GM23248 (cell line): ENCODE measurements at places on chromosomes 6 and 20. TPM values are rescaled to one million over a fixed set of nuclear protein-coding genes. Genes with fewer than 3 reads are reported as not detected.
A peak's percentile ranks its signal among the peaks of the same experiment; 100 is the strongest.

The VIP gene
- total RNA-seq = 0.32 TPM in 1 of 2 replicates, not detected in the other

The GABRR1 gene
- total RNA-seq = not detected in 2 replicates

The FBXO5 gene
- total RNA-seq = 8.5 and 11.2 TPM in 2 replicates

The KIAA1755 gene
- 2.8 and 5.1 TPM in 2 replicates for total RNA-seq

DNA sequence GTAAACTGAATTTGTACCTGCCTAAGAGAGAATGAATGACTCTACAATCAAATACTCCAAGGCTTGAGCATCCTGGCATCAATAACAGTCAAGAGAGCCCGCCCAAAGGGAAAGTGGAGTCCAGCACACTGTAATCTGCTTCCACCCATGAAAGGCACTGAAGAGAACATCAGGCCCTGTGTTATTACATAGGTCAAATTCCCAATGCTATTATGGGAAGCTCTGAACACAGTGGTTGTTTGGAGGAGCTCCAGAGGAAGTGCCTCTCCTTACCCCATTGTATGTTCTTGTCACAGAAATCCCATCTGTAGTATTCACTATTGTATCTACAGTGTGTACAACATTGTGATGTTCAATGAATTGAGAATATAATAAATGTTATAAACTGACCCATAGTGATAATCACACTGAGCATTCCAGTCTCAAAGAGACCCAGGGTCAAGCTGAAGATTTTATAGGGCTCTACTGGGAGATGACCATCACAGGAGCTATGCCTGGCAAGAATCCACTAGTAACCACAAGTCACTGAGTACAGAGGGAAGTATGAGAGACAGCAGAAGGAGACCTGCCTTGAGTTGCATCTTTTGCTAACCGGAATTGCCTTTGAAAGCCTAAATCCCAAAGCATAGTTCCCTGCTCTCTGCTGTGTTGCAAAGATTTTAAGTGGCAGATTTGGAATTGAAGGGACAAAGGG lies 446.7 kb downstream of the GJA1 start:
- H3K27me3 ChIP-seq = no peaks in the 10 kb centered on the region
- H3K36me3 ChIP-seq = no peaks in the 10 kb centered on the region
- H3K4me1 ChIP-seq = peaks cover 85% of the 10 kb centered on the region
- DNase-seq = peak; percentile 91
- peak overlapping the region; percentile 63 for H3K27ac ChIP-seq
- no peak overlapping the region for H3K4me3 ChIP-seq

- no peak for DNase-seq
- H3K36me3 ChIP-seq = no peaks in the 10 kb centered on the region
- peaks cover 18% of the 10 kb centered on the region for H3K4me1 ChIP-seq
- H3K4me3 ChIP-seq = no peak overlapping the region
- H3K27me3 ChIP-seq = peaks cover 8% of the 10 kb centered on the region; the same call in 1 of the 2 replicates
Measured at GRCh38 chr6:16204653-16205376, 33.6 kb upstream of the GMPR start.

DNA sequence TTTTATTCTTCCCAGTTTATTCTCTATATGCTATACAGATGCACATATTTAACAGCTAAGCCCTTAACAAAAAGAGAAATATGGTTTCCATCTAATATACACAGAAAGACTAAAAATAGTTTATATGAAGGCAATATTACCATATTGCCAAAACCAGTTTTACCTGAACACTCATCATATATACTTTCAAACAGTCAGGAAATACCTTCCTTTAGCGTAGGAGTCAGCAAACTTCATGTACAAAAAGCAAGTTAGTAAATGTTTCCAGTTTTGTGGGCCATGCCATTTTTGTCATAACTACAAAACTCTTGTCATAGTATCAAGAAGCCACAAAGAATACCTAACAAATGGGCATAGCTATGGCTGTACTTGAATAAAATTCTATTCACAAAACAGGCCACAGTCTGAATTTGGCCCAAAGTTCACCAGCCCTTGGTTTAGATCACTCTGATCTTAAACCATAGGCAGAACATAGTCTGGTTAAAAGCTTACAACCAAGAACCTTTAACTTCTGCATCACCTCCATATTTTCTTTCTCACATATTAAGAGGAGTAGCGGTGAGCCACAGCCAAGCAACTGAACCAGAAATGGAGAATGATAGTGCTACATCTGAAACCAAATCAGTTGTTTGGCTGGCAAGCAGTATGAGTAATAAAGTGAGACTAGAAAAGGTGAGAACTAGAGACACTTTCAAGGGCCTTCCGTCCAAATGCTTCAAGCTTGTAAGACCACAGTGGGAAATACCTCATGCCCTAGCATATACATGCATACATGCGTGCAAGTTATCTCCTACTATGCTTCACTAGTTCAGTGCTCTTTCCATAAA lies 116.6 kb downstream of the PTPRK start:
- DNase-seq = no peak
- no peak overlapping the region for H3K27ac ChIP-seq
- H3K4me1 ChIP-seq = no peaks in the 10 kb centered on the region
- H3K4me3 ChIP-seq = no peak overlapping the region

DNA sequence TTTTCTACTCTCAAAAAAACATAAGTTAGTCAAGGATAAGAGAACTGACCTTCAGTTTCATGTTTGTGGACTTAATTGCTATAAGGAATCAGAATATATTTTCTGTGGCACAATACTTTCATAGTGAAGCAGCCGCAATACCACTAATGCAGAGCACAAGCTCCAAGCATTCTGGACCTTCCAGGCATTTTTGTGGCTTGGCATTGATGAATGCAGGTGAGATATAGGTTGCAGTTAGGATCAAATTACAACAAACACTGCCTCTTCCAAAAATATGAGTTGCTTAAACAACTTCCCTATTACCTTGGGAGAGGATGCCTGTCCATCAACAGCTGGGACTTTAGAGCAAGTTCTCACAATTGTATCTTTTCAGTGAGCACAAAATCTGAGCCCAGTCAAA lies 162.8 kb upstream of the RSPO3 start:
- H3K4me1 ChIP-seq = no peaks in the 10 kb centered on the region
- H3K27ac ChIP-seq = no peak overlapping the region
- H3K36me3 ChIP-seq = no peaks in the 10 kb centered on the region
- no peak overlapping the region for H3K4me3 ChIP-seq

The MCHR2 gene
- total RNA-seq = not detected in 2 replicates

The DEFB132 gene
- not detected in 2 replicates for total RNA-seq

- H3K27ac ChIP-seq = no peak overlapping the region
- no peaks in the 10 kb centered on the region for H3K27me3 ChIP-seq
- no peaks in the 10 kb centered on the region for H3K36me3 ChIP-seq
- H3K4me1 ChIP-seq = no peaks in the 10 kb centered on the region
- no peak for DNase-seq
Measured at GRCh38 chr6:139613496-139613895, 239.0 kb upstream of the CITED2 start.

GRCh38 chr20:59560588-59561227 lies 43.6 kb upstream of the PHACTR3 start:
- no peak overlapping the region for H3K4me3 ChIP-seq
- peak; percentile 67 for DNase-seq
- no peak overlapping the region for H3K27ac ChIP-seq
- H3K36me3 ChIP-seq = no peaks in the 10 kb centered on the region

DNA sequence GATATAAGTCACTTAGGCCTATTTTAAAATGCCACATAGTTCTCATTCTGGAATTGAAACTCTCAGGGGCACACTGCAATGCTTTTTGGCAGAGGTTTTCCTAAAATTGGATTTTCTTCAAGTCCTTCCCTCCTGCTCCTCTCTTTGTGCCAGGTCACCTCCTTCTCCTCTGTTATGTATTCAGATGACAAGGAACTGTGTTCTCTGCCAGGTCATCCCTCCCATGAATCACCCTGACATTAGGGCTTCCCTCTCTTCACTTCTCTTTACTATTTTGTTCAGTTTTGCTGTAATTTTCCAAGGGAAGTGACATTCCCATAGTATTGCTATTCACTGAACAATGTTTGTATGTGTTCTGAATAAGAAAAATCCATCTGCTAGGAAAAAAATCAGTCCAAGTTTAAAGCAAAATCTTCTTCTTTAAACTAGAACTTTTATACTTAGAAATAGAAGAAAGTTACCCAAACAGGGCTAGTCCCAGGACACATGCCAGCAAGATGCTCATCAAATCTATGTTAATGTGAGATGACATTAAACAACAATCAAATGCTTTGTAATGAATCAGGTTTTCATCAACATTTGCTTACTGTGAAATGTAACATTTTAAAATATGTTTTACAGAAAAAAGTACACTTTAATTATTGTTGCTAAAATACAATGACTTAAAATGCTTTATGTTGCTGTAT lies 461.1 kb downstream of the MMUT start:
- no peak overlapping the region for H3K27ac ChIP-seq
- H3K4me3 ChIP-seq = no peak overlapping the region
- H3K4me1 ChIP-seq = no peaks in the 10 kb centered on the region

The LPA gene
- not detected in 2 replicates for total RNA-seq

DNA sequence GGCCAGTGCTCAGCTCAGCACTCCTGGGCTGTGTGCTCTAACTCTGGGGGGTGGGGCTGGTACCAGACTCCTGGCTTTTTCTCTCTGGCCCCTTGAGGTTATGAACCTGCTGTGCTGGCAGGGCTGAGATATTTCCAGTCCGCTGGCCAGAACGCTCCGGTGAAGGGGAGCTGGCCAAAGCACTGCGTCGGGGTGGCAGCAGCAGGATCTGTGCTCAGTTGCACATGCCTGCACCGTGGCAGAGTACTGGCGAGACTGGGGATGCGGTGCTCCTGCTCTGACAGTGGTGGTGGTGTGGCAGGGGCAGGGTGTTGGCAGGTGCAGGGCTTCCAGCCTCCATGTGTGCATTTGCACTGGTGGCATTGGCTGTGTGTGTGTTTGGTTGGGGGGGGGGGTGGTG lies 374.4 kb downstream of the PHF3 start:
- no peak overlapping the region for H3K27ac ChIP-seq
- no peak overlapping the region for H3K4me3 ChIP-seq
- H3K4me1 ChIP-seq = no peaks in the 10 kb centered on the region
- 0 out of 2 replicates have a peak, but pooled peaks cover 4% of the 10 kb centered on the region for H3K27me3 ChIP-seq
- no peaks in the 10 kb centered on the region for H3K36me3 ChIP-seq
- DNase-seq = no peak

DNA sequence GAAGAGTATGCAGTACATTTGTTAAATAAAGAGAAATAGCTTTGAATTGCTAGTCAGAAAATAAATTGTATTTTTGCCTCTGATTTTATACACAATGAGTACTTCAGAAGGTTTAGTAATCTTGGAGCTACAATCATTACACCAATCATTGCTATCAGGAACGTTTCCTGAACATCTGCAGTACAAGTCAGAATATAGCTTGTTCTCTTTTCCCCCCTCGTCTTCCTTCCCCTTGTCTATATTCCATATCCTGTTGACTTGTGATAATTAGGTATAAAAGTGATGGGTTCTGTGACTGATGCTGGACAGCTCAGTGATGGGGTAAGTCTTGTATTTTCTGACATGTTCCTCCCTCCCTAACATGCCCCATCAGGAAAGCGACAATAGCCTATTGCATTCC lies 94.0 kb downstream of the AHI1 start:
- no peak overlapping the region for H3K4me3 ChIP-seq
- no peak overlapping the region for H3K27ac ChIP-seq
- peaks cover 24% of the 10 kb centered on the region for H3K36me3 ChIP-seq

The PRKN gene
- 0.63 and 2.3 TPM in 2 replicates for total RNA-seq

The MOCS1 gene
- 9.0 and 10.2 TPM in 2 replicates for total RNA-seq

- no peaks in the 10 kb centered on the region for H3K36me3 ChIP-seq
- H3K4me3 ChIP-seq = peak overlapping the region; percentile 91
- no peaks in the 10 kb centered on the region for H3K27me3 ChIP-seq
- H3K4me1 ChIP-seq = peaks cover 35% of the 10 kb centered on the region
- no peak overlapping the region for H3K27ac ChIP-seq
Measured at GRCh38 chr6:3453413-3454272, 3.2 kb downstream of the SLC22A23 start.

DNA sequence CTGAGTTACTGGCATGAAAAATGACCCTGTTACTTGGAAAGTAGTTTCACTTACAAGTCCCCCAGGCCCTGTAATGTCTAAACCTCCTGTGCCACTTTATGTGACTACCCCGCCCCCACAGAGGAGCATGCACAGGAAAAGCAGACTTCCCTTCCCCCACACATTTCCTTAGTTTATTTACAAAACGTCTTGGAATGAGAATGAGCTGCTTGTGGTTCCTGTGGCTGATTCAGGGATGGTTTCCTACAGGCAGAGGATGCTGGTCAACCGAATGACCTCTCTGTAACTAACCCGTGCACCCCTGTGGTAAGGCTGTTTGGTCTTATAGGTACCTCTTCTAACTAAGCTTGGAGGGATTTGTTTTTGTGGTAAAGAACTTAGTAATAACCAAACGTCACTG lies 28.5 kb downstream of the RSPO3 start:
- no peaks in the 10 kb centered on the region for H3K27me3 ChIP-seq
- H3K27ac ChIP-seq = peak overlapping the region; percentile 15; the same call in 1 of the 2 replicates
- H3K4me3 ChIP-seq = no peak overlapping the region
- peak; percentile 79 for DNase-seq

DNA sequence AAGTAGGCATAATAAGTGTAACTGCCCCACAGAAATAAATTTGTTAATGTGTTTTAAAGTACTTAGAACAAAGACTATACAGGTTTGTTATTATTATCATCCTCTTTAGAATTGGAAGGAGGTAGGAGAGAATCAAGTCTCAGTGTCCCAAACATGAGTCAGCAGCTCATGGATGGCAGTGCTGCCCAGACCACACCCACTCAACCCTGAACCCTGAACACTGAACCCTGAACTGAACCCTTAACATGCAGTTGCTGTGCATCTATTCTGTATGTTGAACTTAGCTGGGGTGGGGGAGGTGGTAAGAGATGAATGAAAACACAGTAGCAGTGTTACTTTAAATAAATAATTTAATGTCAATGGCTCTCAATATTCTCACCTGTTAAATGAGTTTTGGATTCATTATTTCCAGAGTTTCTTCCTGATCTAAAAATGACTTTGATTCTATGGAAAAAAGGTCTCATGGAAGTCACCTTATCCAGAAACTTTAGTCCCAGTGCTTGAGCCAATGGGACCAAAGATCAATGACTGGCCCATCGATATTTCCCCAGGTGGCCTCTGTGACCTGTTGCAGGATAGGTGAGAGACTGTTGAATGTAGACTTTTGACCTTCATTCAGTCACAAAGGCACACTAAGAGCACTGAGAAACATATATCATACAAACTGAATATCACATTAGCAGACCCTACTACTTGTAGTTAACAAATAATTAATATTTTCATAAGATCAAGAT lies 3.1 kb upstream of the ANKRD66 start:
- no peaks in the 10 kb centered on the region for H3K4me1 ChIP-seq
- no peak overlapping the region for H3K4me3 ChIP-seq
- H3K27me3 ChIP-seq = no peaks in the 10 kb centered on the region
- no peak overlapping the region for H3K27ac ChIP-seq
- H3K36me3 ChIP-seq = no peaks in the 10 kb centered on the region
- DNase-seq = no peak

GRCh38 chr6:46175446-46175845 lies 4.7 kb upstream of the ENPP5 start:
- H3K4me1 ChIP-seq = no peaks in the 10 kb centered on the region
- H3K27ac ChIP-seq = no peak overlapping the region
- no peak overlapping the region for H3K4me3 ChIP-seq
- no peak for DNase-seq
- no peaks in the 10 kb centered on the region for H3K36me3 ChIP-seq

The ZNF451 gene
- total RNA-seq = 39.0 and 42.4 TPM in 2 replicates
